ENCODE measurements at places on chromosomes 11 and 22.

DNA sequence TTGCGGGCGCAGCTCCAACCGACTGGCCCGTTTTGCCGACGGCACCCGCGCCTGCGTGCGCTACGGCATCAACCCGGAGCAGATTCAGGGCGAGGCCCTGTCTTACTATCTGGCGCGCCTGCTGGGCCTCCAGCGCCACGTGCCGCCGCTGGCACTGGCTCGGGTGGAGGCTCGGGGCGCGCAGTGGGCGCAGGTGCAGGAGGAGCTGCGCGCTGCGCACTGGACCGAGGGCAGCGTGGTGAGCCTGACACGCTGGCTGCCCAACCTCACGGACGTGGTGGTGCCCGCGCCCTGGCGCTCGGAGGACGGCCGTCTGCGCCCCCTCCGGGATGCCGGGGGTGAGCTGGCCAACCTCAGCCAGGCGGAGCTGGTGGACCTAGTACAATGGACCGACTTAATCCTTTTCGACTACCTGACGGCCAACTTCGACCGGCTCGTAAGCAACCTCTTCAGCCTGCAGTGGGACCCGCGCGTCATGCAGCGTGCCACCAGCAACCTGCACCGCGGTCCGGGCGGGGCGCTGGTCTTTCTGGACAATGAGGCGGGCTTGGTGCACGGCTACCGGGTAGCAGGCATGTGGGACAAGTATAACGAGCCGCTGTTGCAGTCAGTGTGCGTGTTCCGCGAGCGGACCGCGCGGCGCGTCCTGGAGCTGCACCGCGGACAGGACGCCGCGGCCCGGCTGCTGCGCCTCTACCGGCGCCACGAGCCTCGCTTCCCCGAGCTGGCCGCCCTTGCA is 1.0 kb downstream of the FJX1 start:
- H3K27me3 ChIP-seq: peaks cover 45% of the 10 kb centered on the region
- peaks cover 13% of the 10 kb centered on the region for H3K4me1 ChIP-seq
- H3K27ac ChIP-seq: no peak overlapping the region
- H3K36me3 ChIP-seq: no peaks in the 10 kb centered on the region

GRCh38 chr22:48708558-48709245 is 1119.0 kb downstream of the BRD1 start:
- no peak for DNase-seq
- no peaks in the 10 kb centered on the region for H3K27me3 ChIP-seq
- no peaks in the 10 kb centered on the region for H3K36me3 ChIP-seq
- H3K27ac ChIP-seq: no peak overlapping the region
- no peaks in the 10 kb centered on the region for H3K4me1 ChIP-seq
- H3K4me3 ChIP-seq: no peak overlapping the region

- H3K4me3 ChIP-seq: no peak overlapping the region
- H3K27ac ChIP-seq: no peak overlapping the region
- H3K27me3 ChIP-seq: no peaks in the 10 kb centered on the region
- no peak for DNase-seq
Measured at GRCh38 chr11:71268706-71269321, 16.4 kb upstream of the SHANK2 start.

- no peak for DNase-seq
- no peaks in the 10 kb centered on the region for H3K27me3 ChIP-seq
- H3K4me1 ChIP-seq: no peaks in the 10 kb centered on the region
- no peak overlapping the region for H3K27ac ChIP-seq
- no peaks in the 10 kb centered on the region for H3K36me3 ChIP-seq
Measured at GRCh38 chr11:40227730-40228129, 1231.7 kb downstream of the LRRC4C start.

DNA sequence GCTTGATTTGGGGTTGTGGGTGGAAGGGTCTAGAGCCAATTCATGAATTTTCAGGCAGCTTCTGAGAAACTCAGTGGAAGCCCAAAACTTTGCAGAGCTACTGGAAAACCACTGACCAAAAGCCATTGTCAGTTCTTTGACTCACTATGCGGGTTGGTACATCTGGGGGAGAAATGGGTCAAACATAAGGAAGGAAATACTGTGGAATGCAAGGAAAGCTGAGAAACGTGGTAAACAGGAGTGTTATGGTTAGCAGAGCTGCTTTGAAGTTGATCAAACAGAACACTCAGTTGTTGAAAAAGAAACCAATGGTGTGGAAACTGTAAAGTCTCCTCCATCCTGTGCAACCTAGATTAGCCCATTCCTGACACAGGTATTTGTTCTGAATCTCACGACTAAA is 6.3 kb upstream of the ABTB2 start:
- H3K27me3 ChIP-seq: peaks cover 15% of the 10 kb centered on the region
- no peaks in the 10 kb centered on the region for H3K36me3 ChIP-seq
- no peak overlapping the region for H3K4me3 ChIP-seq

DNA sequence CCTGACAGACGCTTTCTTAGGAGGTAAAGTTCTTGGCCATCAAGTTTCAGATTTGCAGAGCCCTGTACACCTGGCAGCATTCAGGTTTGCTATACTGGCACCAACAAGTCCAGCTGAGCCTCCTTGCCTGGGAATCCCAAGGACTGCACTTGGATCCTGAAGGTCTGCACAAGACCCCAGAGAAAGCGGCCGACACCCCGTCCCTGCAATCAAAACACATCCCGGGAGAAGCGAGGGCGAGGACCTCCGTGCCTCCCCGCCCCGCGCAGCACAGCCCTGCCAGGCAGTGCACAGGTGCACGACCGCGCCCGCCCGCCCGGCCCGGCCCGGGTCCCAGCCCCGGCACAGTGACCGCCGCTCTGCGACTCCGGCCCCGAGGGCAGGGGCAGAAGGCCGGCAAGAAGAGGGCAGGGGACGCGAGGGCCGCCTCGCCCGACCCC is 559 bp downstream of the MRTFA start:
- peak; percentile 17 for DNase-seq
- peak overlapping the region; percentile 67 for H3K4me3 ChIP-seq
- no peaks in the 10 kb centered on the region for H3K36me3 ChIP-seq
- H3K27ac ChIP-seq: peak overlapping the region; percentile 89
- H3K4me1 ChIP-seq: peaks cover 33% of the 10 kb centered on the region

- no peaks in the 10 kb centered on the region for H3K27me3 ChIP-seq
- no peak overlapping the region for H3K27ac ChIP-seq
- no peaks in the 10 kb centered on the region for H3K36me3 ChIP-seq
- peaks cover 25% of the 10 kb centered on the region for H3K4me1 ChIP-seq
- no peak overlapping the region for H3K4me3 ChIP-seq
Measured at GRCh38 chr11:76291576-76292526, 85.5 kb upstream of the WNT11 start.

DNA sequence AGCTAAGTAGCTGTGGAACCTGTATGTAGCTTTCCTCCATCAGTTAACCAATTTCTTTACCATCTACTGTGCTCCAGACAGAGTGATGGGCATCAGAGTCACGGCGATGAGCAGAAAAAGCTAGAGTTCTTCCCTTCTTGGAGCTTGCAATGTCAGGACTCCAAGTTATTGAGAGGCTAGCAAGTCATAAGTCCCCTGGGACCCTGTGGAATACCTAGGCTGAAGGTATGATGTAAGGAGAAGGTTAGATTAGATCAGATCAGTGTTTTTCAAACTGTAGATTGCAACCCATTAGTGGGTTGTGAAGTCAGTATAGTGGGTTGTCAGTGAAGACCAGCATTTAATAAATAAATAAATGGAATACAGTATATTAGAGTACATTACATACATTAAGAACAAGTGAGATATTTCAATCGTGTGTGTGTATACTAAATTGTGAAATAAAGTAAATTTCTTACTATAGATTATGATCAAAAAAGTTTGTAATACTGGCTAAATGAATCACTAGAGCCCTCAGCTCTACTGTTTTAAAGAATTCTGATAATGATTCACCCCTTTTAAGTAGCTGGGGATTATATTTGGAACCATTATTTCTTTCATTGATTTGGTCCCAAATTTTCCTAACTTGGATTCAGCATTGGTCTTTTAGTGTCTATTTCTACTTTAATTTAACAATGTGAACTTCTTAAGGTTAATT is 52.3 kb downstream of the RASSF10 start:
- H3K27me3 ChIP-seq: peaks cover 2% of the 10 kb centered on the region
- H3K27ac ChIP-seq: no peak overlapping the region
- no peaks in the 10 kb centered on the region for H3K4me1 ChIP-seq
- DNase-seq: no peak
- no peak overlapping the region for H3K4me3 ChIP-seq

- H3K4me3 ChIP-seq: no peak overlapping the region
- no peaks in the 10 kb centered on the region for H3K27me3 ChIP-seq
- no peak overlapping the region for H3K27ac ChIP-seq
- no peaks in the 10 kb centered on the region for H3K36me3 ChIP-seq
Measured at GRCh38 chr11:91133361-91133760, 910.5 kb upstream of the CHORDC1 start.

GRCh38 chr11:34473603-34474169 is 35.0 kb downstream of the CAT start:
- H3K4me3 ChIP-seq: no peak overlapping the region
- no peaks in the 10 kb centered on the region for H3K27me3 ChIP-seq
- H3K36me3 ChIP-seq: peaks cover 38% of the 10 kb centered on the region
- no peak for DNase-seq
- H3K4me1 ChIP-seq: no peaks in the 10 kb centered on the region
- H3K27ac ChIP-seq: no peak overlapping the region

DNA sequence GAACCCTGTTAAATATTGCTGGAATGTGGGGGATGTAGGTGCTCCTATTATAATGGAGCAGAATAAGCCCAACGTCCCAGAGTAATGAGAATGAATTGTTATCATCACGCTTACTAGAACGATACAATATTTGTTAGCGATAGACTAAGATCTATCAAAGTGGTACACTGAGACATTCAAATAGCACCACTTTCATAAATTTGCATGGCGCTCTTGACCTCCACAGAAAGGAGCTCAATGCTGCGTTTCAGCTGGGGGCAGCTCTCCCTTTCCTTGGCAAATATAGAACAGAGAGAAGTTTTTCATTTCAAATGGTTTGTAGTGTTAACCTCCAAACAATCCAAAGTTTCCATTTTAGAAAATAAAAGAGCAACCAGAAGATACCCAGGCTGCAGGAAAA is 38.2 kb upstream of the BLID start:
- H3K4me1 ChIP-seq: no peaks in the 10 kb centered on the region
- no peak overlapping the region for H3K4me3 ChIP-seq
- H3K27ac ChIP-seq: no peak overlapping the region

DNA sequence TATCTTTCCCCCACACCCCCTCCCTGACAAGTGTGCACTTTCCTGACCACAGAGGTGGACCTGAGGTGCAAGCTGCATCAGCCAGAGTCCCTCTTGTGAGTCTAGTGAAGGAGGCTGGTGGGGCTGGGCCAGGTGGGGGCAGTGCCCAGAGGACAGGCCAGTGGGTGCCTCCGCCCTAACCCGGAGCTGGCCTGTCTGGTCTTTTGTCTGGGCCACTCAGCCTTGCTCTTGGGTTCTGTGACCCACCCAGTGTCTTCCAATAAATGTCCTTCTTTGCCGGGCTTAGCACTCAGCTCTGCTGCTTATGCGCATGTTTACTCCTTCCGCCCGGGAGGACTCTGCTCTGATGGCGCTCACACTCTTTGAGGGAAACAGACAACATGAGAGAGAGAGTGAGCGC is 526.2 kb downstream of the TBC1D22A start:
- no peak overlapping the region for H3K4me3 ChIP-seq
- DNase-seq: no peak
- H3K27me3 ChIP-seq: no peaks in the 10 kb centered on the region
- no peaks in the 10 kb centered on the region for H3K4me1 ChIP-seq

- DNase-seq: no peak
- no peak overlapping the region for H3K27ac ChIP-seq
- no peaks in the 10 kb centered on the region for H3K36me3 ChIP-seq
Measured at GRCh38 chr11:9947231-9947864, 283.5 kb downstream of the SWAP70 start.

DNA sequence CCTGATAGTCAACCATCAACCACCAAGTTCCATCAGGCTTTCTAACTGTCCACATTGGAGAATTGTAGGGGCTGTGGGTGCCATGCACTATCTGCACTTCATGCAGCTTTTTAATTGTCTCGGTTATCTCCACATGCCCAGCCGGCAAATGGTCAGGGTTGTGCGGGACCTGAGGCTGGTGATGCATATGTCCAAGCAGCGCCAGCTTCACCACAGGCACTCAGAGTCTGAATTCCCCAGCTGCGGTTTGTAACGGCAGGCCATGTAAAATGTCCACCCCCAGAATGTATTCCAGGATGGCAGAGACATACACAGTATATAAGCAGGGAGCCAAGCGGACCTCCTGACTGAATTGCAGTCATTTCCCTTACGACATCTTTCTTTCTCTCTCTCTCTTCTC is 435.6 kb downstream of the DYNC2H1 start:
- H3K4me3 ChIP-seq: no peak overlapping the region
- H3K27ac ChIP-seq: no peak overlapping the region
- DNase-seq: no peak
- no peaks in the 10 kb centered on the region for H3K36me3 ChIP-seq
- H3K27me3 ChIP-seq: peaks cover 1% of the 10 kb centered on the region

DNA sequence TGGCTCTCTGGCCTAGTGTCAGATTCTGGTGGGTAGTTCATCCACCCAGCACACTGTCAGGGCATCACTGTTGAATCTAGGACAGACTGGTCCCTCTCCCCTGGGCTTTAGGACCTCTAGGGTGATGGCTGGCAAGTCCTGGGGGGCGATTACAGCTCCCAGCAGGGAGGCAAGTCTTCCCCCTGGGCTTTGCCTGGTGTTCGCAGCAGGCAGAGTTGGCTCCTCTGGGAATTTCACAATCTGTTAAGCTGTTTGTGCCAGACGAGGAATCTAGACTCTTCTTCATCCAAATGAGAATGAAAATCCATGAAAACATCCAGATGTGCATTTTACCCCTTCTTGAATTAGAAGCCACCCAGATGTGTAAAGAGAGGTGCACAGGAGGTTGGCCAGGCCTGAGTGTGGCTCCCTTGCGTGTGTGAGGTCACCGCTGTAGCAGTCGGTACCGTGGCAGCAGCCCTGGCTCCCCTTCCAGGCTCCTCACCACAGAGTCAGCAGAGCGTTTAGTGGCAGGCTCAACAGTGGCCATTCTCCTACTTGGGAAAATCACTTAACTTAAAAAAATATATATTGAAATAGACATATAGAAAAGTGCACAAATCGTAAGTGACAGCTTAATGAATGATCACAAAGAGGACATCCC is 99.9 kb upstream of the TBCEL start:
- H3K4me1 ChIP-seq: no peaks in the 10 kb centered on the region
- no peak for DNase-seq
- H3K27me3 ChIP-seq: no peaks in the 10 kb centered on the region
- no peak overlapping the region for H3K4me3 ChIP-seq
- H3K36me3 ChIP-seq: no peaks in the 10 kb centered on the region
- H3K27ac ChIP-seq: no peak overlapping the region

GRCh38 chr11:72696866-72697700 is 22.9 kb upstream of the PDE2A start:
- no peaks in the 10 kb centered on the region for H3K4me1 ChIP-seq
- no peak for DNase-seq
- H3K36me3 ChIP-seq: peaks cover 95% of the 10 kb centered on the region
- no peak overlapping the region for H3K27ac ChIP-seq
- H3K27me3 ChIP-seq: no peaks in the 10 kb centered on the region

- no peak for DNase-seq
- H3K4me3 ChIP-seq: no peak overlapping the region
- H3K27me3 ChIP-seq: no peaks in the 10 kb centered on the region
- peaks cover 29% of the 10 kb centered on the region for H3K36me3 ChIP-seq
- H3K4me1 ChIP-seq: peaks cover 7% of the 10 kb centered on the region
Measured at GRCh38 chr22:24413736-24414385, 13.5 kb upstream of the ADORA2A start.

GRCh38 chr11:103683576-103683975 is 352.9 kb upstream of the DDI1 start:
- H3K4me3 ChIP-seq: no peak overlapping the region
